Central memory CD4-positive, alpha-beta T cell (primary cell): ENCODE measurements at places on chromosomes 7 and 10.

DNA sequence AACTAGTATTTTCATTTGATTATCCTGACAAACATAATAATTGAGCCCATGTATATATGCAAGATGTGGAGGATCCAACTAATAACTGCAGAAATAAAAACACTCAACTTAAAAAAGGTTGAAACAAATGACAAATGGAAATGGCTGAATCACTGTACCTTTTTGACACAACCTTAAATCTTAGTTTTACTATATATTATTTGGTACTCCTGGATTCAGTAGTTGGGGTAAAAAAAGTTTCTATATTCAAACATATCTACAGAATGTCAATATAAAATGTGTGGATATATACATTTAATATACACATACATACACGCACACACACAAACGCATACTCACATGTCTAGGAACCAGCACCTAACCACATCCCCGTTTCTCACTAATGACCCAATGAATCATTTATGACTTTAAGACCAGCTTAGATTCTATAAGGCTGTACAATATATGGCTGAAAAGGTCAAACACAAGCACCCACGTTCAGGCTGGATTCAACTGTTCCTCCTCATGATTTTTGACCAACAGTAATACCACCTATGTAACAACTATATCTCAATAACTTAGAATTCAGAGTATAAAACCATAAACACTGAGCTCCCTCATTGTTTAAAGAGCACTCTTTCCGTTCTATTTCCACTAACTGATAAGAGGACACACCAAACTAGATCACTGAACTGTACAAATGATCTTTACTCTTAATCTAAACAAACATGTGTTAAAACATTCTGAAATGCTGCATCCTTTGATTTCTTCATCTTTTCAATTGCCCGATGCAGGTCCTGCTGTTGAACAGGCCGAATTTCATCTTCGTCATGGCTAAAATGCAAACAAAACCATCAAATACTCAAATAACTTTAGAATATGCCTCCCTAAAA lies 63.8 kb downstream of the ATAD1 start:
- DNase-seq = no peak

DNA sequence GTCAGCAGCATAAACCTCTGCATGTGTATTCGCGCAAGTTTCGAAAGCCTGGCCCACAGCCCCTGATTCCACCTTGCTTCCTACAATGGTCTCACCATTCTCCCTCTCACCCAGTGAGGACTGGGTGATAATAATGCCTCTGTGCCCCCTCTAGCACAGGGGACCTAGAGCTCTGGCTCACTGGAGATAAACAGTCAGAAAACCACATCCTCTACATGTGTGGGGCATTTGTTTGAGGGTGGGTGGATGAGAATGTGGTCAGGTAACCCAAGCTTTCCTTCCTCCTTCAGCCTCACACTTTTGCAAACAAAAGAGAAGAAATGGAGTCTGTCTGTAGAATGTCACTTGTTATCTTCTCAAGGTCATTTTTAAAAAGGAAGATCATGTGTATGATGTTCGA lies 373.5 kb downstream of the KCNMA1 start:
- no peak for DNase-seq

DNA sequence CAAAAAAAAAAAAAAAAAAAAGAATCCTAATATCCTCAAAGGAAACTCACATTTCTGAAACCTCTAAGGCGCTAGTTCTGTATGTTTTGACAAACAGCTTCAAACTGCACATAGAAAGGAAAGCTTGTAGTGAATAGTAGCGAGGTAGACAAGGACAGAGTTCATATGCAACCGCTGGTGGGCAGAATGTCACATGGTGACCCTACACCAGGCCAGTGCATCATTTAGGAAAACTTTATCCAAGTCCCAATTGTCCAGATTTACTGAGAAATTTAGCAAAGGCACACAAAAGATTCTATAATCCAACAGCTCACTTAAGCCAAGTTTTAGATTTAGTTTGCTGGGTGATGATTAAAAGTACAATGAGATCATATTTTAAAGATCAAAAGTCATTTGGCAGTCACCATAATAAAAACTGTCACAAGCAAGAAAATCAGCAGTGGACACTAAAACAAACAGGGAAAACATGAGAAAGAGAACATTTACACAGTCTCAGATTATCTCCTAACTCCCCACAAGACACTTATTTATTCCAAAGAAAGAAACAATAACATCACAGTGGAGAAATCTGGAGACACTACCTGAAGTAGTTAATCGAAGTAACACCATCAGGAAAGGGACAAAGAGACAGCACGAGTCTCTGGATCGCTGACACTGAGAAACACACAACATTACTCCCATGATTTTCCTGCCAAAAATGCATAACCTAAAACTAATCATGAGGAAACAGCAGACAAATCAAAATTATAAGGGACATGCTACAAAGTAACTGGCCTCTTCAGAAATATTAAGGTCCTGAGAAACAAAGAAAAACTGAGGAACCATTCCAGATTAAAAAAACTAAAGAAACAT lies 20.2 kb downstream of the FAM204A start:
- DNase-seq = no peak

- no peak for DNase-seq
These were observed 87.2 kb upstream of the INSYN2A start for GRCh38 chr10:127283576-127283975.

GRCh38 chr7:129797214-129797789 lies 155.5 kb downstream of the UBE2H start:
- DNase-seq = no peak

DNA sequence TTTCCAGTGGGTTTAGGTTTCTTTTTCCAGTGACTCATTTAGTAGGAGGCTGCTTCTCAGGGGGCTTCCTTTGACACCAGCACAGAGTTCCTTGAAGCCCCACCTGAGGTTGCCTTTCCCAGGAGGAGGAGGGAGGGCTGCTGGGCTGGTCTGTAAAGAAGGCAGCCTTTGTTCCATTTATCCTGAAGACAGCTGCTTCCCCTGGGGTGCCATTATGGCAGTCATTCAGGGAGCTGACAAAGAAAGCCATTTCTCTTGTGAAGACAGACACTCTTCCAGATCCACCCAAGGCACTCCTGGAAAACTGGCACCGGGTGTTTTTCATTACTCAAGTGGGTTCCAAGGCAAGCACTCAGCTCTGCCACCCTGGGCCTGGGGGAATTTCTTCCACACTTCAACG lies 54.0 kb downstream of the MTURN start:
- DNase-seq = no peak

GRCh38 chr7:52472006-52472620 lies 563.3 kb upstream of the POM121L12 start:
- DNase-seq = no peak

GRCh38 chr7:128271471-128271941 lies 30.4 kb downstream of the LEP start:
- DNase-seq = no peak

- no peak for DNase-seq
These were observed 42.3 kb downstream of the ATAD1 start for GRCh38 chr10:87775766-87776165.

- DNase-seq = no peak
These were observed 9.6 kb downstream of the CUL1 start for GRCh38 chr7:148708026-148708885.

DNA sequence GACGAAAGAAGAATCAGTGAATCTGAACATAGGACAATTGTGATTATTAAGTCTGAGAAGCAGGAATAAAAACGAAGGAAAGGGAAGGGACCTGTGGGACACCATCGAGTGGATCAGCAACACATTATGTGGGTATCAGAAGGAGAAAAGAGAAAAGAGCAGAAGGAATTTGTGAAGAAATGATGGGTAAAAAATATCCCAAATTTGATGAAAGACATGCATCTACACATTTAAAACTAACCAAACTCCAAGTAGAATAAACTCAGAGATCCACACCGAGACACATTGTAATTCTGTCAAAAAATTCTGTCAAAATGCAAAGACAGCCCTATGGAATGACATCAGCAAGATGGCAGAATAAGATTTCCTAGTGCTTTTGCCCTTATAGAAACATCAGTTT lies 171.1 kb downstream of the ITGB1 start:
- DNase-seq = no peak

GRCh38 chr10:88156341-88156740 lies 292.9 kb downstream of the PTEN start:
- no peak for DNase-seq

DNA sequence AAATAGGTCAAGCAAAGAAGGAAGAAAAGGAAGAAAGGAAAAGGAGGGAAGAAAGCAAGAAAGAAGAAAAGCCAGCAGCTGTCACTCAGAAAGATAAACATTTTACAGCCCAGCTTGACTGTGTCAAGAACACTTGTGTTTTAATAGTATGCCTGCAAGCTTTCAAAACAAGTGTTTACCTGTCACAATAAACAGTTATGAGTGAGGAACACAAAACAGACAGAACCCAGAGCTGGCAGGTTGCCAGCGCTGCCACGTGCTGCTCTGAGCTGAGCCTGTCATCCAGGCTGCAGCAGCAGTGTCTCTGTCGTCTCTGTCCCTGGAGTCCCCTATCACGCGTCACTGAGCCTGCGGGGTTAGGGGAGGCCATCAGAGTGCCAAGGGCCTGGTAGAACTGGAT lies 827.6 kb upstream of the AUTS2 start:
- no peak for DNase-seq

- no peak for DNase-seq
These were observed 125.6 kb downstream of the CALN1 start for GRCh38 chr7:72286519-72286918.

GRCh38 chr7:37425498-37425897 lies 23.2 kb downstream of the ELMO1 start:
- no peak for DNase-seq

DNA sequence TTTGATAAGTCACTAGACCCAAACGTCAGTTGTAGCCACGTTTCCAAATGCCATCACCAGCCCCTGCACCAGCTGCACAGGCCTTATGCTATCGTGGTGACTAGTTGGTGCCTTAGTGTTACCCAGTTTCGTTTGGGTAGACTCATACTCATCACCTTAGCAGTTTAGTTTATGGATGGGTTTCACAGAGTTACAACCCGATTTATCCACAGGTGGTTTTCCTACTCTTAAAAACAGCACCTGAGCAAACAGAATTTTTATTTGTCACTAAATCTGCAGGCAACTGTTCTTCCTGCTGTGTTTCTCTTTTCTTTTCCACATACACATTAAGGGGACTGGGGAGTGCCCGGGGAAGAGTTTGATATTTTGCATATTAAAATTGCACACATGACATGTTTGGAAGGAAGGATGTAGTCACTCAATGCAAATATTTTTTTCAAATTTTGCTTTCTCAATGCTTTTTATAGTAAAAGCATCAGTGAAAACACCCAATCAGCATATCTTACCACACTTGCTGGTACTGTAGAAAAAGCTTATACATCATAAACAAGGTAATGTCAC lies 41.6 kb downstream of the PDSS1 start:
- no peak for DNase-seq

GRCh38 chr10:1595726-1596125 lies 141.6 kb downstream of the ADARB2 start:
- DNase-seq = no peak

- DNase-seq = no peak
These were observed 127.2 kb upstream of the PODXL start for GRCh38 chr7:131683536-131684125.

DNA sequence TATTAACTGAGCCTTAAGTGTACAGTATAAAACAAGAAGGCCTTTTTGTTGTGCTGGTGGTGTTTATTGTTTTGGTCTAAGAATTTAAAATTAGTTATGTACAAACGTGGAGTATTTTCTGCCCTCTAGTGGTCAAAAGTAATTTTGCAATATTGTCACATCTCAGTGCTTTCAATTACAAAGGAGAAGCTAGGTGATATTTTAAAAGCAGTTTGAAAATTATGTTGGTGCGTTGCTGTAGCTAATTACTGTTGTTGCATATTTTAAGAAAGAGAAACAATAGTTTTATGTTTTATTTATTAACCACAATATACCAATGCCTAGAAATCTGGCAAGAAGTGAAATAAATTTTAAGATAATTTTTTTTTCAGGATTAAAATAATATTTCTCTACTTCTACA lies 11.4 kb downstream of the NPVF start:
- DNase-seq = peak; percentile 11

DNA sequence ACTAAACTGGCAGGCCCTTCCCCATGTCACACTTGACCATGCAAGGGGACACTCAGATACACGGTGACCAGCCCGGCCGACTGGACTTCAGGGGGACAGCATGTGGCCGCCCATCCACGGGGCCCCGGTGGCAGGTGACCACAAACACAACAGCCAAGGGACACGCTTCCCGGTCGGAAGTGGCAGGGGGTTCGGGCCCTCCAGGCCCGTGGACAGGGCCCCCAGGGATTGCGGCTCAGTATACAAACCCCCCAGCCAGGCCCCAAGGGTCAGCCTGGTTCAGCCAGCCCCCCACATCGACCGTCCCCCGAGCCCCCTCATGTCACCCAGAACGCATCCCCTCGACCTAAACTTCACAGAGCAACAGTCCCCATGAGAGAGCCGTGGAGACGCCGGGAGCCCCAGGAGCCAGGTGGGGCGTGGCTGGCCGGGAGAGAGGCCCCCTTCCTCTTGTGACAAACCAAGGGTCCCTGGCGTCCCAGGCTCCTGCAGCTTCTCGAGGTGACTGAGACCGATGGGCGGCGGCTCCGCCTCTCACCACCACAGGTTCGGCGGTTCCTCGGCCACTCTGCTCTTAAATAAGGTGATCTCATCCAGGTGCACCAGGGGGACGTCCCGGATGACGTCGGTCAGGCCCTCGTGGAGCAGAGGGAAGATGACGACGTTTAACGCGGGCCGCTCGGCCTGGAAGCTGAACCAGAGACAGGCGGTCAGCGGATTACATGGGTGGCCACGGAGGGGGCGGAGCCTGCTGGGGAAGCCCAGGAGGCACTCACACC lies 57.8 kb upstream of the TNRC18 start:
- DNase-seq = no peak

DNA sequence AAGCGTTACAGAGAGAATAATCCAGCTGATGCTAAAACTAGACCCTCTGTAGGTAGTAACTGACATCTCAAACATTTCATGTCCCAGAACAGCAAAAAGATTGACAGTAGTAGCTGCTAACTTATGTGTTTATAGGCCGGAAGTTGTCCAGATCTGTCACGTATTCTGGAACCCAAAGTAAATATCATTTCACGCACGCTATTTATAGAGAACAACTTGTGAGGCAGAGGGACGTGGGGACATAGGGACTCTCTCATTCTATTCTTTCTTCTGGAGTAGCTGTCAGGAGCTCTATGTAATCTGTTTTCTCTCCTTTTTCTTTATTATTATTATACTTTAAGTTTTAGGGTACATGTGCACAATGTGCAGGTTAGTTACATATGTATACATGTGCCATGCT lies 22.3 kb downstream of the AGK start:
- no peak for DNase-seq

GRCh38 chr7:18294411-18294810 lies 201.1 kb upstream of the HDAC9 start:
- DNase-seq = no peak

DNA sequence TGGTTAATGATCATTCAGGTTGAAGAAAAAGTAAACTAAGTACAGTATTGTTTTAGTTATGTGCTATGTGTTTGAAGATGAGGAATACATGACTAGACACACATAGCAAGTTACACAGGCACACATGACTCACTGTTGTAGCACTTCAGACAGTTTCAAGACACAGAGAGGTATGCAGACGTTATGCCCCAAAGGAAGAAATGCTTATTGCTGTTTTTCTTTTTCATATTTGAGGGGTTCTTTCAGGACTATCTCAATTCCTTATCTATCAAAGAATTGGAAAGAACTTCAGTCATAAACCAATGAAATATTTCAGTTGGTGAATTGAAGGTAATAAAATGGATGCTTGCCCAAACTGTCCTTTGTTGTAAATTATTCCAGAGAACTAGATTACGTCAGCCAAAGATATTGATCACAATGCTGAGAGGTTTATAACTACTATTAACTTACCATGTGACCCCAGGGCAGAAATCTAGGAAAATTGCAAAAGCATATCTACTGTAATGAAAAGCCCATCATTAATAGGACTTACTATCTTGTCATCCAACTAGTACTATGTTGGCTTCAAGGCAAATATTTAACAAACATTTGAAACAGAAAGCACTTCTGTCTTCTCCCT lies 61.2 kb upstream of the CAPZA2 start:
- no peak for DNase-seq
